ENCODE measurements at places on chromosomes 2 and 18.

GRCh38 chr2:220787251-220787650 lies 784.9 kb downstream of the EPHA4 start:
- no peak for DNase-seq

GRCh38 chr18:10065296-10065695 lies 151.5 kb downstream of the VAPA start:
- DNase-seq: no peak

DNA sequence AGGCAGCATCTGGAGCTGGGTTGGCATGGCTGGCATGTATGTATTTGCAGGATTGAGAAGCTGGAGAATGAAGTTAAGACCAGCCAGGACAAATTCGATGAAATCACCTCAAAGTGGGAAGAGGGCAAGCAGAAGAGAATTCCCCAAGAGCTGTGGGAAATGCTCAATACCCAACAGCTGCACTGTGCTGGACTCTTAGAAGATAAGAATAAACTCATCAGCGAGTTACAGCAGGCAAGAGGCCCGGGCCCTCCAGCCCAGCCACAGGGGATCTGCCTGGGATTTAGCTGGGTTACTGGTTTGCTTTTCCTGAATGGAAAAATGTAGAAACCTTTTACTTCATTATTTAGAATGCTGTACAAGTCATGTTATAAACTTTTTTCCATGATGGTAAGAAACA lies 22.5 kb downstream of the DRC1 start:
- no peak for DNase-seq

DNA sequence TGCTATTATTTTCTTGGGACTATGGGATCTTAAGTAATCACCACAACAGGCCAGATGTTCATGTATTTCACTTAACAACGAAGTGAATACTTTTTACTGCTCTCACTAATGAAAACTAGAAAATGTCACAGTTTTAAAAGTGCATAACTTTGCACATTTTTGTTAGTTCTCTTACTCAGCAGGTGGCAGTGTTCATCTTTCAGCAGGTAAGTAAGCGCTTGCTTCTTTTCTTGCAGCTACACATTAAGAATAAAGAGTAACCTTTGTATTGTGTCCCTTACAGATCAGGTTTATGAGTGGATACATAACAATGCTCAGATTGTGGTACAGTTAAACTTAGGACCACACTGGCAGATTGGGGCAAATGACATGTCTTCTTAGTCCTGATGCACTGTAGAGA lies 61.0 kb downstream of the DAW1 start:
- no peak for DNase-seq

DNA sequence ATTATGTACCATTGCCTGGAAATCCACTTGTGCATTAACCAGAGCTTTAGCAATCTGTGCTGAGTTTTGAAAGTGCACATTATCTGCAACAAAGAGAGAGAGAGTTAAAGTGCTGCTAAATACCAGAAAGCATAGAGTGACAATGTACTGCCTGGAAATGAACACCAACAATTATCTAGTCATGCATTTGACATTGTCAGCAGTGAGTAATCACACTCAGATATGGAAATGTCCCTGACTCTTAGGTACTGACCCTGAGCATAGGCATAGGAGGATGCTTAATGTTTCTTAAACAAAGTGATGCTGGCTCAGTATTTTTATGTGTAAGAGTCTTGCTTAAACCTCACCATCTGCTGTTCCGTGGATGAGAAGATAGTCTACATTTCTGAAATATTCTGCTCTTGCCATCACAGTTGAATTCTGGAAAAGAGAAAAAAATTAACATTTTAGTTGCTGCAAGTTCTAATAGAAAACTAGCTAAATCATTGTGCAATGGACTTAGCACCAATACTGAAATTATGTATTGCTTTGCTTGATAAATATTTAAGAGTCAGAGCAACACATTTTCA lies 20.8 kb upstream of the GCG start:
- no peak for DNase-seq

GRCh38 chr2:317501-318424 lies 29.9 kb upstream of the ALKAL2 start:
- DNase-seq: no peak
